ENCODE measurements at places on chromosomes 4 and X. TPM values are rescaled to one million over a fixed set of nuclear protein-coding genes. Genes with fewer than 3 reads are reported as not detected.

The FAM241A gene
- 0.95 TPM for total RNA-seq

The SMARCA1 gene
- 40.8 TPM for total RNA-seq

The NEUROG2 gene
- not detected for total RNA-seq

The SPANXN3 gene
- not detected for total RNA-seq

The REPS2 gene
- total RNA-seq: 0.87 TPM

The ZNF185 gene
- 6.5 TPM for total RNA-seq

The DMP1 gene
- not detected for total RNA-seq

The PRRG1 gene
- total RNA-seq: 4.9 TPM
